ENCODE measurements at places on chromosomes 3 and 15. TPM values are rescaled to one million over a fixed set of nuclear protein-coding genes. Genes with fewer than 3 reads are reported as not detected.

Gene GOLGA8Q
- not detected for total RNA-seq

Gene P2RY12
- not detected for total RNA-seq

Gene MYZAP
- total RNA-seq: 0.17 TPM

Gene SCAPER
- total RNA-seq: 2.4 TPM

Gene CCNB2
- total RNA-seq: 141 TPM

Gene PLA2G4D
- total RNA-seq: not detected

Gene DUOXA2
- total RNA-seq: not detected

Gene TRIM42
- not detected for total RNA-seq

Gene CASR
- not detected for total RNA-seq

Gene PDIA5
- 24.4 TPM for total RNA-seq

Gene SMAD3
- 33.3 TPM for total RNA-seq

Gene OXTR
- total RNA-seq: 7.6 TPM

Gene ATP13A4
- total RNA-seq: 0.15 TPM

Gene ADCY5
- total RNA-seq: under 0.01 TPM

Gene SAMMSON
- total RNA-seq: not detected

Gene CHRFAM7A
- not detected for total RNA-seq

Gene NRROS
- total RNA-seq: under 0.01 TPM

Gene CYP1A2
- not detected for total RNA-seq

Gene EPHB1
- total RNA-seq: 1.5 TPM

Gene SLC27A2
- 0.50 TPM for total RNA-seq

Gene NR2E3
- not detected for total RNA-seq

Gene C2CD4A
- not detected for total RNA-seq

Gene ANKRD63
- total RNA-seq: not detected

Gene TRPM1
- total RNA-seq: not detected

Gene COL6A5
- total RNA-seq: not detected

Gene UBAP1L
- under 0.01 TPM for total RNA-seq

Gene NANOGP8
- total RNA-seq: not detected

Gene ECE2
- total RNA-seq: not detected

Gene SCAP
- 42.7 TPM for total RNA-seq

Gene MST1R
- 0.50 TPM for total RNA-seq

Gene CX3CR1
- 0.15 TPM for total RNA-seq

Gene GOLGA8J
- not detected for total RNA-seq

Gene FAM81A
- total RNA-seq: 0.50 TPM

Gene CPLX3
- total RNA-seq: not detected

Gene MRAS
- 15.0 TPM for total RNA-seq

Gene GABRB3
- total RNA-seq: under 0.01 TPM

Gene TXNRD3
- total RNA-seq: 6.1 TPM

Gene CPNE9
- total RNA-seq: under 0.01 TPM

Gene C3orf70
- total RNA-seq: 0.50 TPM

Gene FBXO40
- not detected for total RNA-seq

Gene TMC3
- total RNA-seq: not detected

Gene NAALADL2
- 1.0 TPM for total RNA-seq

Gene KLHDC8B
- total RNA-seq: 13.4 TPM

Gene SPINT1
- total RNA-seq: 2.5 TPM

Gene KCNMB2
- under 0.01 TPM for total RNA-seq
